ENCODE measurements at places on chromosomes 16 and 17. TPM values are rescaled to one million over a fixed set of nuclear protein-coding genes. Genes with fewer than 3 reads are reported as not detected.

Gene MT1A
- not detected for total RNA-seq

Gene KRTAP4-6
- total RNA-seq, result not detected

Gene CCL8
- 0.89 TPM for total RNA-seq

Gene SMIM22
- not detected for total RNA-seq

Gene ATP1B2
- not detected for total RNA-seq

Gene TMEM106A
- 4.8 TPM for total RNA-seq

Gene BICDL2
- total RNA-seq, result 0.28 TPM

Gene TAF15
- total RNA-seq, result 78.4 TPM

Gene FN3K
- total RNA-seq, result 10.4 TPM

Gene GLP2R
- total RNA-seq, result not detected

Gene MEOX1
- total RNA-seq, result not detected

Gene HNF1B
- not detected for total RNA-seq

Gene HLF
- total RNA-seq, result not detected

Gene TBC1D28
- total RNA-seq, result not detected

Gene SLC5A11
- total RNA-seq, result not detected

Gene ASPA
- total RNA-seq, result 0.05 TPM

Gene ABCA8
- total RNA-seq, result 80.8 TPM

Gene TEKT1
- total RNA-seq, result not detected

Gene ITGAX
- not detected for total RNA-seq

Gene PIK3R5
- total RNA-seq, result not detected

Gene TCAP
- 0.30 TPM for total RNA-seq

Gene ACSM5
- not detected for total RNA-seq

Gene TBC1D26
- total RNA-seq, result 0.18 TPM

Gene C17orf113
- under 0.01 TPM for total RNA-seq

Gene FBXW10
- under 0.01 TPM for total RNA-seq

Gene ABCC11
- total RNA-seq, result not detected

Gene XAF1
- 11.9 TPM for total RNA-seq

Gene MKS1
- total RNA-seq, result 8.0 TPM

Gene RGS9
- total RNA-seq, result 0.89 TPM

Gene MT4
- total RNA-seq, result not detected

Gene CDT1
- 0.30 TPM for total RNA-seq

Gene ADAT1
- total RNA-seq, result 80.5 TPM

Gene DNAH3
- total RNA-seq, result not detected

Gene C1QTNF1
- 283 TPM for total RNA-seq

Gene SDR42E2
- not detected for total RNA-seq

Gene ELMO3
- total RNA-seq, result 0.42 TPM

Gene GUCY2D
- not detected for total RNA-seq

Gene SLFN12
- 28.2 TPM for total RNA-seq

Gene SERPINF2
- total RNA-seq, result not detected

Gene CHTF18
- 15.8 TPM for total RNA-seq

Gene CCDC40
- total RNA-seq, result 5.6 TPM

Gene RBFOX1
- total RNA-seq, result not detected

Measured in smooth muscle cell of the umbilical artery (primary cell).